ENCODE measurements at places on chromosomes 3 and 15.
A peak's percentile ranks its signal among the peaks of the same experiment; 100 is the strongest.

DNA sequence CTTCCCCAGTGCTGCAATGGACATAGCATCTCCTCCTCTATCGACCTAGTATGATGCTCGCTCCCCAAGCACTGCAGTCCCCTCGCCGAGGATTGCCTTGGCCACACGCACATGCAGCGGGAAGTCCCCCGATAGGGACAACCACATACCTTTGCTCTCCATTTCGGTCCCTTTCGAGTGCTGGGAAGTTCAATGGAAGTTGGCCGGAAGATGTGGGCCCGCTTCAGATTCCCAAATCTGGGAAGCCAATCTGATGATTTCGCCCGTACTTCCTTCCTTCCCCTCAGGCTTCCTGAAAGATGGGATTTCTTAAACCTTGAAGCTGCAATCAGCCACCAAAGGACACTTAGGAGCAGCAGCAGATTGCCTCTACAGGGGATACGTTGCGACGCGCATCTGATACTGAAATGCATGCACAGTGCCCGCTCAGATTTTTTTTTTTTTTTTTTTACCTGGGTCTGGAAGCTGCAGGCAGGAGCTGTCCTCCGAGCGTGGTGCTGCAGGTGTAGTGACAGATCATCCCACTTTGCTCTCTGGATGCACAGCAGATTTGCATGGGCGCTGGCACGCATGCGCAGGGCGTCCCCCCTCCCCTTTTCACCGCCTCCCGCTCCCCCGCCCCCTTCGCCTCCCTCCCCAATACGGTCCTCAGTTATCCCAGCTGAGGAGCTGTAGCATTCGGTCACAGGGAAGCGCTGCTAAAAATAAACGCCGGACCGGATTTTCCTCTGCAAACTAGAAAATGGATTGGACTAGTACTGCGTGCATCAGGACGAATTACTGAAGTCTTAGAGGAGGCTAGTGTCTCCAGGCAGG lies at the start of gene FGF12:
Gene FGF12 (minus strand): TSS at position 510 of the 816 bp plus-strand sequence.
- DNase-seq, result peak; percentile 2
- H3K4me1 ChIP-seq, result no peaks in the 10 kb centered on the region
- H3K36me3 ChIP-seq, result no peaks in the 10 kb centered on the region
- peak within 1 kb of the TSS; percentile 27 for H3K4me3 ChIP-seq
- H3K27me3 ChIP-seq, result peaks cover 4% of the 10 kb centered on the region

DNA sequence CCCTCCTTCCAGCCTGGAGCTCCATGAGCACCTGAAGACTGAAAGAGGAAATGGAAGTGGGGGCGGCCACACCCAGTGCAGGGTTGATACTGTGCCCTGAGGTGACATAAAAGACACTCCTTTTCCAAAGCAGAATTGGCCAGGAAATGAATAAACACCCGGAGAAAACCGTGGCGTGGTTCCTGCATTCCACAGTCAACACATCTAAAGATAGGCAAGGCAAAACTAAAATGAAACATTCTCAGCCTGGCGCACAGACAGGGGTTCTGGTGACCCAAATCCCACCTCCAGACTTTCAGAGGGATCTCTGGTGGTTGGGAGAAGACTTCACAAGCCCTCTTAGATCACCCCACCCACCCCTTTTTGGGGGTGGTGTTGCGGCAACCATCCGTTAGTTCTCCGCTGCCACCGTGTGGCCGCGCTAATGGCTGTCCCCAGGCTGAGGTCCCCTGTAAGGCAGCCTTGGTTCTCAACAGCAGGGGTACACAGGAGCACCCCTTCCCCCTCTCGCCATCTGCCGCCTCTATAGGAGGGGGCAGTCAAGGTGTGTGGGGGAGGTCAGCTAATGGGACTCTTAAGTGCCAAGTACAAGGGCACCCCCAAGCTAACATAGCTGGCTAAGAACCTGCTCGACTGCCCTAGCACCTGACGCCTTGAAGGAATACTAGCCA lies 2.5 kb upstream of the MST1R start:
- DNase-seq, result no peak
- H3K27me3 ChIP-seq, result no peaks in the 10 kb centered on the region
- no peaks in the 10 kb centered on the region for H3K36me3 ChIP-seq

DNA sequence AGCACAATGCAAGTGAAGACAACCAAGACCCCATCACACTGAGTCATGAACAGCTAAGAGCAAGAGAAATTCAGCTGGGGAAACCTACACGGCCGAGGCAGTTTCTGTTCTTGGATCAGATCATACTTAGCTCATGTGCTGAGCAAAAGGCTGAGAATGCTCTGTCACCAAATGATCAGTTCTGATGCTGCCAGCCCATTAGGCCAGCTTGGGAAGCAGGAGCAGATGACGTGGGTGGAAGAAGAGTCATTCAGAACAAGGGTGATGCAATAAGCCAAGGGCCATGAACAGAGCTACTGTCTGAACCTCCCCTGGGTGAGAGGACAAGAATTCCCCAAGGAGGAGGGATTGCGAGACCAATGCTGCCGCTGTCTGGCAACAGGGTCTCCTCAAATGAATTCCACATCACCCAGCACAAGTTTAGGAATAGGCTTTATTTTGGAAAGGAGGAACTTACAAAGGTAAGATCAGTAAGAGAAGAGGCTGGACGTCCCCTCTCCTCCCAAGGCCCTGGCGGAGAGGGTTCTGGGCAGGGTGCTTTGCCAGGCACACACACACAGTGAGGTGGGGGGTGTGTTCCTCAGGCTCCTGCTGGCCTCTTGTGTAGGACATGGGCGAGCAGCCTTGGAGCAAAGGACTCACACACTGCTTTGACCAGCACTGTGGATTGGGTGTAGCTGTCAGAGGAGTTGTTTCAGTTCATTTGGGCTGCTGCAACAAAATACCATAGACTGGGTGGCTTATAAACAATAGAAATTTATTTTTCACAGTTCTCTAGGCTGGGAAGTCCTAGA lies 65.6 kb upstream of the CTXND1 start:
- H3K27ac ChIP-seq, result no peak overlapping the region
- peaks cover 4% of the 10 kb centered on the region for H3K4me1 ChIP-seq
- DNase-seq, result peak; percentile 20
- H3K36me3 ChIP-seq, result no peaks in the 10 kb centered on the region
- H3K27me3 ChIP-seq, result no peaks in the 10 kb centered on the region

- H3K36me3 ChIP-seq, result no peaks in the 10 kb centered on the region
- H3K4me1 ChIP-seq, result no peaks in the 10 kb centered on the region
- DNase-seq, result no peak
- no peaks in the 10 kb centered on the region for H3K27me3 ChIP-seq
- no peak overlapping the region for H3K4me3 ChIP-seq
- no peak overlapping the region for H3K27ac ChIP-seq
Measured at GRCh38 chr15:80461356-80462095, 57.3 kb downstream of the ARNT2 start.

Measured in gastrocnemius medialis (tissue), 4 donors.